ENCODE measurements at places on chromosomes 3 and 15.
A peak's percentile ranks its signal among the peaks of the same experiment; 100 is the strongest.

DNA sequence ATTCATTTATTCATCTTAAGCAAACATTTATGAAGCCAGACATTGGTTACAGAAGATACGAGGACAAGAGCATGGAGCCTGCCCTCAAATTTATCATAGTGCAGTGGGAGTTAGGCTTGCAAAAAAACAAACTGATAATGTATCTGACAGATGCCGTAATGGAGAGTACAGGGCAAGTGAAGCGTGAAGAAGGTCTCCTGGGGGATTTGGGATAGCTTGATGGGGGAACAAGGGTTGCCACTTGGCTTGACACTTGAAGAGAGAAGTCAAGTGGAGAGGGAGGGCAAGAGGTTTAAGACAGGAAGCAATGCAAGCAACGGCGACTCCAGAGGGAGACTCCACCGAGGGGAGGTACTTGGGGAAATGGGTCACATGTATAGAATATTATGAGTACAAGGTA lies 129.3 kb downstream of the SSR3 start:
- no peak for DNase-seq

DNA sequence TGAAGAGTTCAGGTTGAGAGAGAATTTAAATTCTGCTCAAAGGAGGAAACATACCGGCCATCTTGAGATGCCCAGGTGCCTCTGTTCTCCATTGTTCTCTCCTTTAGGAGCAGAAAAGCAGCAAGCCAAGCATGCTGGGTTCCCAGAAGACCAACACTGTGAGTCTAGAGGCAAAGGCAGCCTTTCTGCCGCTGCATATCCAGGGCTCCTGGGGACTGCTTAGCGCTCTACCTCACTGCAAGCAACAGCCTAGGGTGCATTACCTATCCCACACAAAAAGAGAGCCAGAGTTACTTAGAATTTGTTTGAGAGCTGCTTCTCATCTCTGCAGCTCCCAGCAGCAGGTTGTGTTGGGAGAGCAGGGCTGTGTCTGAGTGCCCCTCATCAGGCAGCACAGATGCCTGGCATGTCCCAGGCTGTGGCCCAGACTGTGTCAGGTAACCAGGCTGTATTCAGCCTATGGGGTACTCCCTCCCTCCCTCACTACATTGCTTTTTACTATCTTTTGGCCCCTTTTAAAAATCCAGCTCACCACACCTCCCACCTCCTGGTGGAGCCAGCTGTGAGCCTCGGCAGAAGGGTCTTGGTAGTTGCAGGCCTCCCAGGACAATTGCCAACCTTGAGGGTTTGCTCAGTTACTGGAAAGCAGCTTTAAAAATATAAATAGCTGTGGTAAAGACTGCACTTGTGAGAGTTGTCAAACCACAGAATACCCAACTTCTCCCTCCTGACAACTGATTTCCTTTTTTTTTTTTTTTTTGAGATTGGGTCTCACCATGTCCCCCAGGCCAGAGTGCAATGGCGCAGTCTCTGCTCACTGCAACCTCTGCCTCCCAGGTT lies 30.2 kb downstream of the BCL2L10 start:
- no peak for DNase-seq

GRCh38 chr3:101685870-101686307 lies 629 bp downstream of the RPL24 start:
- no peak for DNase-seq

- DNase-seq, result no peak
These were observed 864.4 kb downstream of the VGLL3 start for GRCh38 chr3:86126552-86126951.

DNA sequence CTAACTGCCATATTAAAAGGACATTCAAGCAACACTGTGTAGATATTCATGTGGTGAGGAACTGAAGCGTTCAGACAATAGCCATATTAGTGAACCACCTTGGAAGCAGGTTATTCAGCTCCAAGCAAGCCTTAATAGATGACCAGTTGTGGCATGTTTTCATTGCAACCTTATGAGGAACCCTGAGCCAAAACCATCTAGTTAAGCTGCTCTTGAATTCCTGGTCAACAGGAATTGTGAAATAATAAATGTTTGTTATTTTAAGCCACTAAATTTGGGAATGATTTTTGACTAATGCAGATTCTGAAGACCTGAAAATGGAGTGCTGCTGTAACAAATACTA lies 73.0 kb downstream of the SPRED1 start:
- DNase-seq, result no peak

DNA sequence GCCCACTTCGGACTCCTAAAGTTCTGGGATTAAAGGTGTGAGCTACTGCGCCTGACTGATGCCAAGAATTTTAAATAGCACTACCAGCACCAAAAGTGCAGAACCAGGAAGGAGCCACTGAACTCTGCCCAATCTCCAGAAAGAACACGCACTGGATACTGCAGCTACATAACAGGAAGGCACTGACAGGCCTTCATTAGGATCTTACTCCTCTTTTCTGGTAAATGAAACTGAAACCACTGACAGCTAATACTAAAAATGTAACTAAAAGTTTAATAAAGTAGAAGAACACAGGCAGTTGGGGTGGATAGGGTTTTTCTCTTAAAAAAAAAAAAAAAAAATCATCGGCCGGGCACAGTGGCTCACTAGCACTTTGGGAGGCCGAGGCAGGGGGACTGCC lies 74.1 kb upstream of the CHRM5 start:
- no peak for DNase-seq

GRCh38 chr3:7062714-7063113 lies 201.8 kb downstream of the GRM7 start:
- no peak for DNase-seq

- no peak for DNase-seq
These were observed 31.8 kb downstream of the PLXNA1 start for GRCh38 chr3:127014536-127015281.

DNA sequence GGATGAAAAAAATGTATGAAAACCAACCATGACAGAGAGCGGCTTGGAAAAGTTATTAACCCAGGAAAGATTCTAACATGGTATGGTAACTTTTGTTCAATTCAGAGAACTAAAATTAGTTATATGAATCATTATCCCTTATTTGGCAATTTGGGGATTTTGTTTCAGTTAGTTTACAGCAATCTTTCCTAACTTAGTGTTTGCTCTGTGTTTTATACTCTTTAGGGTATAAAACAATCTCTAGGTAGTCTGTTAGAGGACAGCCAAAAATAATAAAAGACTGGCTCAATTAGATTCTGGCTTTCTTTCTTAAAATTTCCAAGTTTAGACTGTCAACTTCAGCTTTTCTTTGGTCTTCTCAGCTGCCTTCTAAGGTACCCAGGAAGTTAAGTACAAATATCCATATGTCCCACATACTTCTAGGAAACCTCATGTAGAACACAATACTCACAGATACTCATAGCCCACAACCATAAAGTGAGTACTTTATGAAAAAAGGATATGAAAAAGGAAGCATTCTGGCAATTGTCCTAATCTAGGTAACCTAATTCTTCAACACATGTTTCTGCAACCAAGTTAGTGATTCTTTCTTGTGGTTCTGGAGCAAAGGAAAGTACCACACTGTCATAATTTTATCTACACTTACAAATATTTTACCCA lies 849.3 kb downstream of the ROBO1 start:
- DNase-seq, result no peak

DNA sequence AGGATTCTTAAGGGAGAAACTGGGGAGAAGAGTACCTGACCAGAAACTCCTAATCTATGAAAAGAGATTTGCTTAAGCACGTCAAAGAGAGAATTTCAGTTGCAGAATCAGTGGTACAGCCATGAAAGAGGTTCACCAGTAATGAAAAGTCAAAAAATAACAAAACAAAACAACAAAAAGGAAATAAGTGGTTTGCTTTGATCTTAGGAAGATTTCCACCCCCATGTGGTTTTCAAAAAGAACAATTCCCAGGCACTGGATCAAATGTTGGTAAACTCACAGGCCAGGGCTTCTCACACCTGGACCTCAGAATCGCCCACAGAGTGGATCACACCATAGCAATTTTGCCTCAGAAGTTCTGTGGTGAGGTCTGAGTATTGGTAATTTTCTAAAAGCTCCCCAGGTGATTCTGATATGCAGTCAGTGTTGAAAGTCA lies 67.5 kb downstream of the TMEM39A start:
- no peak for DNase-seq

GRCh38 chr3:187263270-187263669 lies 28.3 kb downstream of the MASP1 start:
- DNase-seq, result no peak

DNA sequence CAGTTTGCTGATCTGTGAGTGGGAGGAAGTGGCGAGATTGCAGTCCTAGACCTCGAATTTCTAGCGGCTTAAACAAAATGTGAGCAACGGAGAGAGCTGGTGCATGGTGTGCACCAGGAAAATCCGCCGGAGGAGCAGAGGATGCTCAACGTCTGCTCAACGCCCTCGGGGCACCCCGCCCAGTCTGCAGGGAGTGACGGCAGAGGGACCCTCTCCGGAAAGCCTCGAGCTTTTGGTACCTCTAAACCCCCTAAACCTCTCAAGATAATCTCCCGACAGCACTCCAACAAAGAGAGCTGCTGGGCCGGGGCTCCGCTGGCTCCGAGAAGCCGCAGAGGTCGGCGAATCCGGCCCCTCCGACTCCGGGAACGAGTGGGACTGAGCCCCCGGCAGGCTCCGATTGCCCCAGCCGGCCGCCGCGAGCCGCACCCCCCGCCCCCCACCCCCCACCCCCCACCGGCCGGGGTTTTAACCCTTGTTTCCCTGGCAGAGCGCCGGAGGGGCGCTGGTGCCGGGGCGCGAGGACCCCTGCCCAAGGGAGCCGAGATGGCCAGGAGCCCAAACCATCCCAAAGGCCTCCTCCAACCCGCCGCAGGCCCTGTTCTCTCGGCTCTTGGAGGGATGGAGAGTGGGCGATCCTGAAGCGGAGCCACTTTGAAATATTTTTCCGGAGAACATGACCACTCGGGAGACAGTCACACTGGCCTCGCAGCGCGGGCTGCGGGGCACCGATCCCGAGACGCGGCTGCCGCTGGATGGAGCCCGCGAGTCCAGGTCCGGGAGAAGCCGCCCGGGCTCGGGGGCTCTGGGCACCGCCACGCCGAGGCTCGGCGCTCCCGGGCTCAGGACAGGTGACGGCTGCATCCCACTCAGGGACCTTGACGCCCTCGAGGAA lies 1.5 kb downstream of the MEGF11 start:
- DNase-seq, result no peak

DNA sequence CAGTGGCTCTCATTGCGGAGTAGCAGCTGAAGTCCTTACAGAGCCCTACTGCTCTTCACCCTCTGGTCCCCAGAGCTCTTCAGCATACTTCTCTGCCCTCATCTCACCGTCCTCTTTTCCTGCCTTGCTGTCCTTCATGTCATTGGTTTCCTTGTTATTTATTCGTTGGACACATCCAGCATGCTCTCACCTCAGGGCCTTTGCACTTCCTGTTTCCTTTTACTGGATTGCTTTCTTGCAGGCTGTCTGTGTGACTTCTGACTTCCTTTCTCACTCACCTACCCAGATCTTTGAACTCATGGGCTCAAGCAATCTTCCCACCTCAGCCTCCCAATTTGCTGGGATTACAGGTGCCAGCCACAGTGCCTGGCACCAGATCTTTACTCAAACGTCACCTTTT lies 127.1 kb downstream of the NR1D2 start:
- DNase-seq, result no peak

DNA sequence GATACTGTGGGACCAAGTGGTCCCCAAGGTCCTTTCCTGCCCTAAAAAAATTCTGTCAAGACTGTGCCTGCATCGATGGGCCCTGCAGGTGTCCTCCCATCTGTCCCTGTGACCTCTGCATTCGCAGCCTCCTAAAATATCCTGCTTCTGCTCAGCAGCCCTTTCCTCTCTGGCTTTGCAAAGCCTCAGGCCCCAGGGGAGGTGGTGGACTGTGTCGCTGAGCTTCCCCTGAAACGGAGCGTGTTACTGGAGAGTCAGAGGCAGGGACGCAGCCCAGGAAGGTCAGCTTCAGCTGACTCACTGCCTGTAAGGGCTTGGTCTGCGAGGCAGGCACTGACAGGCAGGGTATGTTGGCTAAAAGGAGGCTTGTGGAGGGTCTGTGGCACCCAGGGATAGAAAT lies 110.0 kb downstream of the RAB11A start:
- no peak for DNase-seq

DNA sequence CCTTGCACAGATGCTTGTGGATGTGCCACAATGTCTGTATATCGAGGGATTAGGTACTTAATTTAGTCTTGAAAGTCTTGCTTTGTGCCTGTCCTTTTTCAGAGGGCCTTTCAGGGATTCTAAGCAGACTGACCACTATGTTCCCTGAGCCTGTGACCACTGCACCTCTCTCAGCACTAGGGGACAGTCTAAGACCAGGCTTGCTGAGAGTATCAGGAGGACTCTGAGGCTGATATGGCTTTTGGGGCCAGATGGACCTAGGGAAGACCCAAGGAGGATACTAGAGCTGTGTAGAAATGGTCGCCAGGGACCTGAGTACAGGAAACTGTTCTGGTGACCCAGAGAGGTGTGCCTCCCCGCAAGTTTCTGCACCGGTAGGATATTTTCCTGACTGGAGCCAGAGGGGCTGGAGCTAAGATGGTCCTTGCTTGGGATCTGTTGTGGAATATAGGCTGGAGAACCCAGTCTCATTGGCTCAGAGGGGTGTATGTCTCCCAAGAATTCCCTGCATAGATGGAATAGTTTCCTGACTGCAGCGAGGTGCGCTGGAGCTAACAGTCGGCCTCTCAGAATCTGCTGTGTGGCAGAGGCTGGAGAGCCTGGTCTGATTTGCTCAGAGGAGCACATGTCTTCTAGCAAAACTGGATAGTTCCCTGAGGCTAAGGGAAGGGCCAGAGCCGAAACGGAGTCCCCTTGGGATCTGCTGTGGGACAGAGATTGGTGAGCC lies 213.2 kb upstream of the DCBLD2 start:
- DNase-seq, result no peak

- no peak for DNase-seq
These were observed 234.7 kb downstream of the PLCL2 start for GRCh38 chr3:17119201-17120072.

- DNase-seq, result no peak
These were observed 60.5 kb upstream of the TBC1D5 start for GRCh38 chr3:17802950-17803349.

DNA sequence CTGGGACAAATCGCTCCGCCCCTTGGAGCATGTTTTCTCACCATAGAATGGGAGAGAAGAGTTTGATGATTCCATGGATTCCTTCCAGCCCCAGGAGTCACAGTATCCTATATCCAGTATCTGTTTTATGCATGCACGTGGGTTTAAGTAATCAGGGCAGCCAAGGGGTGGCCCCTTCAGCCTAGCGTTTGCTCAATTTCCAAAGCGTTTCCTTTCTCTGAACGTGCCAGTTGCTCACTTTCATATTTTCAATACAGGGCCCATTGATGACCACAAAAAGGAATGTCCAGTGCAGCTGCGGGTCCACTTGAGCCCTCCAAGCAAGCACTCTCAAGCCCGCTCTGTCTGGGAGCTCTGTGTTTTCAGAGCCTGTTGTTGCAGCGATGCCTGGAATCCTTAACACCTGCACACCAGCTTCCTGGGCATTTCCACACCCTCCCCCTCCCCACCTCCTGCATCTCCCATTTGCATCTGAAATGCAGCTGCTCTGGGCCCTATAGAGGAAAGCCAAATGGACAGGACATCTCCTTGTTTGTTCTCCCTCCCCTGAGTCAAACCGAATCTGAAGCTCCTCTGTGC lies 164.3 kb upstream of the LPP start:
- DNase-seq, result peak; percentile 82

Data from NCI-H1092 treated with DMSO at 0.1 percent for 48 hours (cell line).